ENCODE measurements at places on chromosomes 2 and 18.
A peak's percentile ranks its signal among the peaks of the same experiment; 100 is the strongest.

DNA sequence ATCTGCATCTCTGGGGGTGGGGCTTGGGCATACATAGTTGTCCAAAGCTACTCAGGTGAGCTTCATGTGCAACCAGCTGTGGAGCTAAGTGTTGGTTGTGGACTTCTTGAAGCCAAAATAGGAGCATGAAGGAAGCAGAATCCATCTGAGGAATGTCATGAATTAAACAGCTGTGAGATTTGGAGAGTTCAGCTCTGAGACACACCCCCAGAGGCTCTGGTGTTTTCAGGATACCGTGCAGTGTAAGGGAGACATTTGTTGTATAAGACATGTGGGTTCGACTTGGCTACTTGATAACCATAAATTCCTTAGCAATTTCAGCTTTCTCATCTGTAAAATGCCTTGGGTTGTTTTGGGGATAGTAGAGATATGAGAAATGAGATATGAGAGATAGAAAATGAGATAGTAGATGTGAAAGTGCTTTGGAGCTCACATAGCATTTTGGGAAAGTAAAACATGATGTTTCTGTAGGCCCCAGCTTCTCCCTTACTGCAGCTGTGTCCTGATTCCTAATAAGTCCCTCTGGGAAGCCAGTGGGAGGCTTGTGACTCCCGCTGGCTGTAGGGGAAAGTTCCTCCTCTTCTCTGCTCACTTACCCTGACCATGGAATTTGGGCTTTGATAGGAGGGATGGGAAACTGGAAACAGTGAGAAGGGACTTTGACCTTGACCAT is 50.0 kb downstream of the DPYSL5 start:
- no peak for DNase-seq

DNA sequence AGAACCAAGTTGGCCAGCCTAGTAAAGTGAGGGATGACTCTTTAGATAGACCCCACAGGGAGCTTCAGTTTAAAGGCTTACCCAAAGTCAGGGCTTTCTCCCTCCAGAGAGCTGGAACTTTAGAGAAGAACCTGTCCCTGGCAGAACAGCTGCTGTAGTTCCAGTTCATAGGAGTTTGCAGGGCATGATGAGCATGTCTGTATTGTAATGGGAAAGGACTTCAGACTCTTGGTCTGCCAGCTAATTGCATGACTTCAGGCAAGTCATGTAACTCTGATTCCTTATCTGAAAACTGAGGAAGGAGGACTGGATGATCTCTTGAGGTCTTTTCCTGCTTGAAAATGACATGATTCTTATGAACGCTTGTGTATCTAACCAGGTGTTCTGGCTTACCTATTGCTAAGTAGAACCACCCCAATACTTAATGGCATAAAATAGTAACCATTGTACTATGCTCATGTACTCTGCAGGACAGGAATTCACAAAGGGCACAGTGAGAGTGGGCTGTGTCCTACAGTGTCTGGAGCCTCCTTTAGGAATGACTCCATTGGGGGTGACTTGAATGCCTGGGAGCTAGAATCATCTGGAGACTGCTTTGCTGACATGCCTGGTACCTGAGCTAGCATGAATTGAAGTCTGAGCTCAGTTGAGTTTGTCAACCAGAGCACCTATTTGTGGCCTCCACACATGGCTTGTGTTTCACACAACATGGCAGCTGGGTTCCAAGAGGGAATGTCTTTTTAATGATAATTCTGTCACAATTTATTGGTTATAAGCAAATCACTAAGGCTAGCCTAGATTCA is 18.9 kb downstream of the SP5 start:
- no peak for DNase-seq

- no peak for DNase-seq
These were observed 206.3 kb downstream of the ARL6IP6 start for GRCh38 chr2:152924722-152925121.

DNA sequence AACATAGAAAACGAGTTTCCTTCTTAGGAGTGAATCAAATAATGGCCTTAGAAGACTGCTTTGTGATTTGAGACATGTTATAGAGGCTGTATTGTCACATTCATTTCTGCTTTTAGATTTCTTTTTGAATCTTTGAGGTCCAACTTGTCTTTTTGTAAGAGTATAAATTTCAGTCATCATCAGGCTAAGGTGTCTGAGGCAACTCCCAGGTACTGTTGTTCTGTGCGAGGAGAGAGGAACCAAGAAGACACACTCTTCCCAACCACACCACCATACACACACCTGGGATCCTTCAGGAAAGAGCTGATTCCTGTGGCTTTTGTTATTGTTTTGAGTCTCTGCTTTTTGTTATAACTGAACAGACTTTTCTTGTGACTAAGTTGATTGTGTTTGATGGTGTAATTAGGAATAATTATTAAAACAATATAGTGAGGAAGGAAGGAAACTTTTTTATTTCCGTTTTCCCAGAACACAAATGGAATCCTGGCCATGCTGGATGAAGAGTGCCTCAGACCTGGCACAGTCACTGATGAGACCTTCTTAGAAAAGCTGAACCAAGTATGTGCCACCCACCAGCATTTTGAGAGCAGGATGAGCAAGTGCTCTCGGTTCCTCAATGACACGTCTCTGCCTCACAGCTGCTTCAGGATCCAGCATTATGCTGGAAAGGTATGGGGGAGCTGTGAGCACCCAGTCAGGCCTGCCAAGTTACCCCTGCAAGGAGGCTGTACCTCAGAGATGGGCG is 140.4 kb downstream of the MYO1B start:
- DNase-seq: peak; percentile 48

DNA sequence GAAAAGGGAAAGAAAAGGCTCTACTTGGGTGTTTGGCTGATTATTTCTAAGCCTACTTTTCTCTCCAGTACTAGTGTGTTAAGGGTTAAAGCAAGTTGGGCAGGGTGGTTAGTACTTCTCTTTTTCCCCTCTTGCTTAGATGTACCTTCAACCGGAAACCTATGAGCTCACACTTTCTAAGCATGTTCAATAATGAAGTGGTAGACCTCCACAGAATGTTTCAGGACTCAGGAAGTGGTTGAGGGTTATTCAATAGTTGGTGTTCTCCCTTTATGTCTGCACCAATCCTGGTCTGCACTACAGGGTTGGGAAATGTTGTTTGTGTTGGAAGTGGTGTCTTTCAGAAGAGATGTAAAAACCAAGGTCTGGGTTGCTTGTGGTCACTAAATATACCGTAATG is 137.1 kb downstream of the ZEB2 start:
- no peak for DNase-seq
